Thoracic aorta (tissue), 2 donors: ENCODE measurements at places on chromosomes 1 and 21. TPM values are rescaled to one million over a fixed set of nuclear protein-coding genes. Genes with fewer than 3 reads are reported as not detected.

SPSB1 gene
- total RNA-seq, result 171 TPM

COA6 gene
- 3.4 TPM for total RNA-seq

FCER1G gene
- total RNA-seq, result 101 TPM

COL16A1 gene
- total RNA-seq, result 183 TPM

ETV3L gene
- total RNA-seq, result not detected

RPTN gene
- not detected for total RNA-seq

- no peak for DNase-seq
Observed at GRCh38 chr1:169196581-169196980, 90.1 kb downstream of the ATP1B1 start.

- DNase-seq, result no peak
Observed at GRCh38 chr1:21575351-21575942, 66.2 kb downstream of the ALPL start.

DNA sequence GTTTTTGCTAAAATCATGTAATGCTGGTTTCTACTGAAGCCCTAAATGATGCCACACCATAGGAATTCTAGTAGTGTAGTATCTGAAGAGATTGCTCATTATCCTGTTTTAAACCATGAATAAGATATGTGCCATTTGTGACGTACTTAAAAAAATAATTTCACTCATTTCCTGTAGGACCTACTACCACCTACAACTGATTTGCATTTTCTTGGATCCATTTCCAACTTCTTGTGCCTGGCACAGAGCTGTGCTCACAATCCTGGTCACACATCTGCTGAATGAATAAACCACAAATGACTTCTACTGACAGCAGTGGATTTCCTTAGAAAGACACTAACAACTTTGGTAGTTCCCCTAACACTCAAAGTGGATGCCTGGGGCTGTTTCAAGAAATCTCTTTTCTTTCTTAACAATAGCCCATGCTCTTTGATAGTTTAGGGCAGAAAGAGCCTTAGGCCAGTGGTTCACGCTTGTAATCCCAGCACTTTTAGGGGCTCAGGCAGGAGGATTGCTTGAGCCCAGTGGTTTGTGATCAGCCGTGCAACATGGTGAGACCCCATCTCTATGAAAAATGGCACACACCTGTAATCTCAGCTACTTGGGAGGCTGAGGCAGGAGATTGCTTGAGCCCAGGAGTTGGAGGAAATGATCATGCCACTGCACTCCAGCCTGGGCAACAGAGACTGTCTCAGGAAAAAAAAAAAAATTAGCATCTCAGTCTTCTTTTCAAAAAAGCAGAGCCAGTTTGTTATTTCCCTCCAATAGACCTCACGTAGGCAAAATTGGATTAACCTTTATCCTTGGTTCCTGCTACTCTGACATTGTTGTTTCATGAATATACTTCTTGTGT is 13.0 kb upstream of the BATF3 start:
- no peak for DNase-seq

DNA sequence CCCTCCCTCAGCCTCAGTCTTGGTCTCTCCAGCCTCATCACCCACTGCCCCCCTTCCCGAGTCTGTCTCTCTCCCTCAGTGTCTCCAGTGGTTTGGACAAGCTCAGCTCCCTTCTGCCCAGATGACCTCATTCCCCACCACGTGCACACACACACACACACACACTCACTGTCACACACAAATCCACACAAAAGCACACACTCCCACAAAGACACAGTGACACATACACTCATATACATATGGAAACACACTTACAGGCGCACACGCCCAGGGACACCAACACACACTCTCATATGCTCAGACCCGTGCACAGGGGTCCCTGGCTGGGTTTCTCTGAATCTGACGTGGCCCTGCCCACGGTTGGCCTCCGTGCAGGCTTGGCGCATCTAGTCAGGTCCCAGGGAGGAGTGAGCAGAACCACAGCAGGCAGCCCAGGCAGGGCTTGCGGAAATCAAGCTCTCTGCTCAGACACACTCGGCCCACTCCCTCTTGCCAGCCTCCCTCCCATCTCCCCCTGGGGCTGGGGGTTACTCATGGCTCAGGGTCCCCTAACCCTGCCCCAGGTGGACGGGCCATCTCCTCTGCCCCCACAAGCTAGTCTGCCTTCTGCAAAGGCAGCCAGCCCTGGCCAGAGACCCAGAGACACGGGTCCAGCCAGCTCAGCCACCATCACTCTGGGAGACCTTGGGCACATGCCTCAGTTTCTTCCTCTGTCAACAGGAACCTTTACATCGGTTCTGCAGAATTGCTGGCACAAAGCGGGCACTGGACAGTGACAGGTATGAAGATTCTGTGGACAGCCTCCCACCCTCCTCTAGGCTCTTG is 38.5 kb upstream of the FAM131C start:
- no peak for DNase-seq

DNA sequence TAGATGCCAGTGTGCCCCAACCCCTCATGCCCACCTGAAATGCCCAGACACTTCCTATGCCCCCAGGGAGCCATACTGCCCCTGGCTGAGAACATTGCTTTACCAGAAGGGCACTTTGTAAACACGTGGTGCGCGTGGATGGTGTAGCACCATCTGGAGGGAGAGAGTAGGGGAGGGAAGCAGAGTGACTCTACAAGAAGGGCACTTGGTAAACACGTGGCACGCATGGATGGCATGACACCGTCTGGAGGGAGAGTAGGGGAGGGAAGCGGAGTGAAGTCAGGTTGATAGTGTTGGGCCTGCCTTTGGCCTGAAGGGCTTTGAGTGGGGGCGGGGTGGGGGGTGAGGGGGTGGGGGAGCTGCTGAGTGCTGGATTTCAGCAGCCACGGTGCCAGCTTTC is 324.0 kb upstream of the VAMP3 start:
- no peak for DNase-seq

DNA sequence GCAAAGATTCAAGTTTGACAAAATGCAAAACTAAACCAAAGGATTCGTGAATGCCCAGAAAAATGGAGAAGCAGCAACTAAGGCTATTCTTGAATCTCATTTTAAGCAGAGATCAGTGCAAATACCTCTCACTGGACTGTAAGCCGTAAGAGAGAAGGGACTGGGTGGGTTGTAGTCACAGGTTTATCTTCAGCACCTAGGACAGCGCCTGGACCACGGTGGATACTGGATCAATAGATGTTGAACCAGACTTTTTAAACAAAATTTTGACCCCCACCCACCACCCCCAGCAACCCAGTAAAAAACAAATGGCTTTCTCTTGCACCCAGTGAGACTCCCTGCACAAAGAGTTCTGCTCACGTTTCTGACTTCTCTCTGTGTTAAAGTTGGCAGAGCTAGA is 347.1 kb downstream of the AJAP1 start:
- DNase-seq, result no peak

DNA sequence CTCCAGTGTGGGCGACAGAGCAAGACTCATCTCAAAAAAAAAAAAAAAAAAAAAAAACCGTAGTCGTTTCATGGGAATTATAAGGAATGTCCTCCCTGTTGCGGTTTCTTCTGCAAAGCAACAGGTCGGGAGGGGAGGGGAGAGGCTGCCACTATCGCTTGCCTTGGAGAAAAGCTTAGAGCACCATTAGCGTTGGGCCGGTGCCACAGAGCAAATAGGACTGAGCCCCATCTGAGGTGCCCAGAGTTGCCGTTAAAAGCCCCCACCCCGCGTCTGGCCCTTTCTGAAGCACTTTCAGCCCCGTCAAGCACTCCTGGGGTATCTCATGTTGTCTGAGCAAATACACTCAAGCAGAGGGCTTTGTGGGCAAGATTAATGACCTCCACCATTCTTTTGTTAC is 2.2 kb downstream of the RIPPLY3 start:
- no peak for DNase-seq

DNA sequence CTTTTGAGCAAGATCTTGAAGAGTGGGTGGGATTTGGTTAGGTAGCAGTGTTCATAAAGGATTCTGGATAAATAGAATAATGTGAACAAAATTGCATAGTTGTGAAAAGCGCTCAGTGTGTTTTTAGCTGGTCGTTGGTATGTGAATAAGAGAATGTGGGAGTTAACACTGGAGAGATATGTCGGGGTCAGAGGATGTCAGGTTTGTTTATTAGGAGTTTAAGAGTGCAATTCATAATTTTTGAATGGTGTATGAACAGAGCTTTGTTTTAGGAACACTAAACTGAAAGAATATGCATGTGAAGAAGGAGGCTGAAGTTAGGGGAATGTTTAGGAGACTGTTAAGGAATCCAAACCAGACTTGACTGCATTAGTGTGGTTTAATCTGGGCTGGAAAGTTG is 9.4 kb downstream of the USP16 start:
- no peak for DNase-seq

DNA sequence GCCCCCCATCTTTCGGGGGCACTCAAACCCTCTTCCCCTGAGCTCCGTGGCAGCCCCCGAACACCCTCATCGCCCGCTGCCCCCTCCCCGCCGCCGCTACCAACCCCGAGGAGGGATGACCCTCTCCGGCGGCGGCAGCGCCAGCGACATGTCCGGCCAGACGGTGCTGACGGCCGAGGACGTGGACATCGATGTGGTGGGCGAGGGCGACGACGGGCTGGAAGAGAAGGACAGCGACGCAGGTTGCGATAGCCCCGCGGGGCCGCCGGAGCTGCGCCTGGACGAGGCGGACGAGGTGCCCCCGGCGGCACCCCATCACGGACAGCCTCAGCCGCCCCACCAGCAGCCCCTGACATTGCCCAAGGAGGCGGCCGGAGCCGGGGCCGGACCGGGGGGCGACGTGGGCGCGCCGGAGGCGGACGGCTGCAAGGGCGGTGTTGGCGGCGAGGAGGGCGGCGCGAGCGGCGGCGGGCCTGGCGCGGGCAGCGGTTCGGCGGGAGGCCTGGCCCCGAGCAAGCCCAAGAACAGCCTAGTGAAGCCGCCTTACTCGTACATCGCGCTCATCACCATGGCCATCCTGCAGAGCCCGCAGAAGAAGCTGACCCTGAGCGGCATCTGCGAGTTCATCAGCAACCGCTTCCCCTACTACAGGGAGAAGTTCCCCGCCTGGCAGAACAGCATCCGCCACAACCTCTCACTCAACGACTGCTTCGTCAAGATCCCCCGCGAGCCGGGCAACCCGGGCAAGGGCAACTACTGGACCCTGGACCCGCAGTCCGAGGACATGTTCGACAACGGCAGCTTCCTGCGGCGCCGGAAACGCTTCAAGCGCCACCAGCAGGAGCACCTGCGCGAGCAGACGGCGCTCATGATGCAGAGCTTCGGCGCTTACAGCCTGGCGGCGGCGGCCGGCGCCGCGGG is 837 bp downstream of the FOXD3 start:
- no peak for DNase-seq

DNA sequence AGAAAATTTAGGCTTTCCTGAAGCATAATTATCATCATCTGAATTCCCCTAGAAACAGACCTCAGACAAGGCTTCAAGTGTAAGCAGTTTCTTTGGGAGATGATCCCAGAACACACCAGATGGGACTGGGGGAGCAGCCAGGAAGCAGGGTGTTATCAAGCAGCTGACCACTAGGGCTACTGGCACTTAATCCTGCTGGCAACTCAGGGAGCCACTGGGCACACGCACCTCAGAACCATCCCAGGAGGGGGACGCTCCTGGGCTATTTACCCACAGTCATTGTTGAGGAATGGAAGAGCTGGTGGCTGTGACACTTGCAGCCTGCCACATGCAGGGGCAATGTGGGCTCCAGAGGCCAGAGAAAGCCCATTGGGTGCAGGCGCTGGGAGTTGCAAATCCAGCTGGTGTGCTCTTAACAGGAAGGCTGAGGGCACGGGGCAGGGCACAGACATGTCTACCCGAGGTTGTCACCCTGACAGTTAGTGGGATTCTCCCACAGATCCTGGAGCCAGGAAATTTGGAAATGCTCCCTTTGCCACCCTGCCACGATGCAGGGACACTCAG is 15.1 kb upstream of the IL22RA1 start:
- no peak for DNase-seq

- DNase-seq, result no peak
Observed at GRCh38 chr1:220971221-220971620, 92.0 kb downstream of the HLX start.

DNA sequence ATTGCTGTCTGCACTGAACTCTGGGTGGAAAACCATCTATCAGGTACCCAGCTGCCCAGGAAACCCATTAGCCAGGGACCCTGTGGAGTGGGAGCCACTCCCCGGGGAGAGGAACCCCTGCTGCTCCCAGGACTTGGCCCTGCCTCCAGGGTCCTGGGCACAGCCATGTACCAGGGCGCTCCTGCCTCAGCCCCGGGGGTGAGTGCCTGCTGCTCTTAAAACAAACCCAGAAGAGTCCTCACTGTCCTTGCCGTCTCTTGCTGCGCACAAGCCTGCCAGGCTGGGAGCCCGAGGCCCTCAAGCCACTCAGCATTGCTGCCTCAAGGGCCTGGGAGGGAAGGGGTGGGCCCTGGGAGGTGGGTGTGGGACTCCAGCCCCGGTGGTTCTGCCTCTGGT is 3.4 kb upstream of the SLC25A34 start:
- DNase-seq, result no peak

DNA sequence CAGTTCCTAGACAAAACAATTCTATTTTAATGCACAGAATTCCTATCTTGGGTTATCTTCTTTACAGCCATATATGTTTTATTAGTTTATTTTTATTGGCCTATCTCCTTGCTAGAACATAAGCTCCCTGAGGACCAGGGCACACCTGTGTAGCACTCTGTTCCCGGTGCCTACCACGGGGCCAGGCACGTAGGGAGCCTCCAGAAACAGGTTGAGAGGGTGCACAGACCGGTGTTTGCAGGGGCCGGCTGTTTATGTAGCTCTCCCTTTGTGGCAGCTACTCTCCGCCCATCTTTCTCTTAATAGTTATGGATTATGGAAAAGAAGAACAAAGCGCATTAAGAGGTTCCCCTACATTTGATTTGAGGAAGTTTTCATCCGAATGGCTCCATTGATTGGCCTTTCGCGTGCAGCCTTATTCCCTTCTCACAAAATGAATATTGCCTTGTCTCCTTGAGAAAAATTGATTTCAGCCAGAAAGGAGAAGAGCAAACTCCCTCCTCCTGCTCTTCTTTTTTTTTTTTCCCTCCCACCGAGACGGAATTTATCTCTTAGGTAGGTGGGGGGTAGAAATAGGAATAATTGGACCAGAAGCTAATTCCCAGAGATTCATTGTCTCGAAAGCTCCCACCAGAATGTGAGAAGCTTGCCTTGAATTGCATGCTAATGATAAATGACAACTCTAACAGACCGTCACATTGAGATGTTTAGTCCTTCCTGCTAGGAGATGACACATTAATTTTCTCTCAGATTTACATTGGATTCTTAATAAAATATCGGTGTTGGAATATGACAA is 447.4 kb downstream of the CAMTA1 start:
- no peak for DNase-seq

GRCh38 chr1:225999912-226000337 is 782 bp upstream of the SDE2 start:
- DNase-seq, result no peak

- DNase-seq, result no peak
Observed at GRCh38 chr1:210949039-210949438, 184.9 kb downstream of the KCNH1 start.
